Activated CD4-positive, alpha-beta T cell treated with anti-CD3 and anti-CD28 coated beads for 1 hour (primary cell): ENCODE measurements at places on chromosomes 1 and 21.

DNA sequence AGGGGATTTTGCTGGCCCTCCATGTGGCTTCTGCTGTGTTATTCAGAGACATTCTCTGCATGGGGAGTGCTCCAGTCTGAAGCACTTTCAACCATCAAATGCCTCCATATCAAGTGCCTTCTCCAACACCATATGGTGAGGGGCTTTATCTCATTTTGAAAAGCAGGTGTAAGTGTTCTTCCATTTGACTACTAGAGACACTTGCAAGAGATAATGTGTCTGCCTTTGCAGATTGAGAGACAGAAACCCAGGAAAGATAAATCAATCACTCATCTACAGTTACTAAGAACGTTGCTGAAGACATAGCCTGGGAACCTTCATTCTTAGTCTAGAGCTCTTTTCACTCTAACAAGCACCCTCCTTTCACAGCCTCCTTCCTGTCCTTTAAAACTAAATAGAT lies 29.5 kb upstream of the REG4 start:
- no peak for DNase-seq

- no peak for DNase-seq
Observed at GRCh38 chr1:185857442-185857841, 123.3 kb downstream of the HMCN1 start.

DNA sequence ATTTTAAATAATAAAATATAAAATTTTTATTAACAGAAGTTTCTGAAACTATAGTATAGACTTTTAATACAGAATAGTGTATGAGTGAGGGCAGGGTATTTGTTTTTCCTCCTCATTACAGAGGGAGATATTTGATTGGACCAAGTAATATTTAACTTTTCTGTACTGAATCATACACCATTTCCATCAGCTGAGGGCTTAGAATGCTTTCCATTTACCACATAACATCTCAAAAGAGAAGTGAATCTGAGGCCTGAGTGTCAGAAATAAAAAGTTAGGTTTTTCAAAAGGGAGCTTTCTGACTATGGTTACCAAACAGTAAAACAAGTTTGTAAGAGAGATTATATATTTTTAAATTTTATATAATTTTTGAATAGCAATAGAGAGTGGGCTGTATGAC lies 29.5 kb downstream of the TLCD4 start:
- DNase-seq, result no peak

GRCh38 chr1:212858461-212859265 lies 588 bp downstream of the FLVCR1 start:
- DNase-seq, result no peak

DNA sequence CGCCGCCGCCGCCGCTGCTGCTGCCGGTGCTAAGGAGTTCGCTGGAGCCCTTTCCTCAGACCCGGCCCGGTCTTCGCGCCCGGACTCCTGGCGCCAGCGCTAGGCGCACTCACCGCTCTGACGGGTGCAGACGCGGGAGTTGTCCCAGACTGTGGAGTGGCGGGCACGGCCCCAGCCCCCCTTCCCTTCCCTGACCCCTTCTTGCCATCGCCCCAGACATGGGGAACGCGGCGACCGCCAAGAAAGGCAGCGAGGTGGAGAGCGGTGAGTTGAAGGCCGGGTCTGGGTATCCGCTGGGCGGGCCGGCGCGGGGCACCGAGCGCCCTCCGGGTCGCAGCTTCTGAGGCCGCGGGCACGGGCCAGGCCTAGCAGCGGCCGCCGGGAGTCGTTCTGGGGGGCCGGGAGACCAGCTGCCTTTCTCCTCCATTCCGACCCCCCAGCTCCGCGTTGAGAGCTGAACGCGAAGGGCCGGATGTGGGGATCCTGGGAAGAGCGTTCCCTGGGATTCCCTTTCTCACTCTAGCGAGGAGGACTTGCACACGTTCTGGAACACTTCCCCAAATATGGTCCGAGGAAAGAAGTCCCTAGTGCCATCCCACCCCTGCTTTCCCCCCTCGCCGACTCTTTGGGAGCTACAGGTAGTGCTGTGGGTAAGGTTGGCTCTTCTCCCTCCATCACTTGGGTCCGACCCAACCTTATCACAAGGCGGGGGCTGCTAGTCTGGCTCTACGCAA lies 65.8 kb upstream of the PRKACB start:
- no peak for DNase-seq

DNA sequence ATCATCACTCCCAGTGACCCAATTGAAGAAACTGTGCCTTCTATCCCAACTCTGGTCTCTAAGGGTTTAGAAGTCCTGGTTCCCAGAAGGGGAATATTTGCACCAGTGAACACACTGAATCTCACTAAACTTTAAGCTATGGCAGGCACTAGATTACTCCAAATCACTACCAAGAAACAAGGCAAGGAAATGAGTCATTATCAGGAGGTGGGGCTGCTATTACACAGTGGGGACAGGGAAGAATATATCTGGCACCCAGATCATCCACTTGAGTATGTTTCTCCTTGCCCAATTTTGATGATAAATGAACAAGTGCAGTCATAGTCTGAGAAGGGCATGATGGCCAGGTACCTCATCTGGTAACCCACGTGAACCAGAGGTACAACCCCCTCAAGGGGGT lies 7.0 kb downstream of the MRPL9 start:
- DNase-seq, result no peak
